Activated CD4-positive, alpha-beta T cell treated with anti-CD3 and anti-CD28 coated beads, Interleukin-2, amount 10 ng/mL, durations not matched to agents 7 days and 5 days (primary cell): ENCODE measurements at places on chromosomes 4 and X. TPM values are rescaled to one million over a fixed set of nuclear protein-coding genes. Genes with fewer than 3 reads are reported as not detected.

The CLCN4 gene
- total RNA-seq = not detected

The MTNR1A gene
- not detected for total RNA-seq

The AMBN gene
- not detected for total RNA-seq

The SPIN2A gene
- 0.97 TPM for total RNA-seq

The APLN gene
- 0.25 TPM for total RNA-seq

The PNPLA4 gene
- 5.9 TPM for total RNA-seq
